Substantia nigra (tissue), 51 donors: ENCODE measurements at places on chromosomes 3 and 15.

GRCh38 chr3:165463531-165463930, 267.3 kb upstream of the SLITRK3 start:
- DNase-seq, result no peak

- DNase-seq, result no peak
These were observed 427.1 kb upstream of the RASGRP1 start for GRCh38 chr15:38991701-38992100.

DNA sequence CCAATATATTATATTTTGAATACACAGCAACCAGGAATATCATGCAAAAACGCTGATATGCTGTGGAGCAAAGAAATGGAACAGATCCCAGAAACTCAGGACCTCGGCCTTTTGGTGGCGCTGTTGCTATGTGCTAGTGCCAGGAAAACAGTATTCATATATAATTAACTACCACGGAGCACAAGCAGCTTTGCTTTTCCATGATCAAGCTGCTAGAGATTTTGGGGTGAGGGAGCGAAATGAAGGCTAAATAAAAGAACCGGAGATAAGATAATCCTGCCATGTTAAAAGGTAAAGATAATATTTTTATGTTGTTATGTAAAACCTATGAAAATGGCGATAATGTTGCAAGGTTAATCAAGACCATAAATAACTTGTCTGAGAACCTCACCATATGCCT, 157.7 kb upstream of the FAM3D start:
- DNase-seq, result no peak

GRCh38 chr3:123660900-123661299, 76.0 kb upstream of the HACD2 start:
- DNase-seq, result peak; percentile 12

- no peak for DNase-seq
These were observed 723 bp downstream of the CPNE4 start for GRCh38 chr3:132034097-132034485.

- DNase-seq, result no peak
These were observed 125.8 kb downstream of the ERC2 start for GRCh38 chr3:56342475-56342874.

- DNase-seq, result no peak
These were observed 93.9 kb upstream of the RPL32 start for GRCh38 chr3:12935023-12935860.

GRCh38 chr3:142601713-142602112, 5.5 kb downstream of the PLS1 start:
- DNase-seq, result no peak

DNA sequence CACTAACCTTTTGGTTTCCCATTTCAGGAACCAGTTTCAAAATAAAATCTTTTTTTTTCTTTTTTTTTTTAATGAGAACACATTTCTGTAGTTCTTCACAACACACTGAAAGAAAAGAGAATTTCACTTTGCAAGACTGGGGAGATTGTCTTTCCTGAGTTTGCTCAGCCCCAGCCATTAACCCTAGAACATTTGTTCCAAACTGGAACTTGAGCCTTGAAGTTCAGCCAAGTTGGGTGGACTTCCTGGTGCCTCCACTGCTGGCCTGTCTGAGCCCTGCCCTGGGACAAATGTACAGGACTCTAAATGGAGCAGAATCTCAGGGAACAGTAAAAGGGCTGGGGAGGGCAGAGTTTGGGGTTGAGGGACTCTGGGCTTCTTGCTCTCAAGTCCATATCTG, 196.4 kb upstream of the LPP start:
- DNase-seq, result no peak

DNA sequence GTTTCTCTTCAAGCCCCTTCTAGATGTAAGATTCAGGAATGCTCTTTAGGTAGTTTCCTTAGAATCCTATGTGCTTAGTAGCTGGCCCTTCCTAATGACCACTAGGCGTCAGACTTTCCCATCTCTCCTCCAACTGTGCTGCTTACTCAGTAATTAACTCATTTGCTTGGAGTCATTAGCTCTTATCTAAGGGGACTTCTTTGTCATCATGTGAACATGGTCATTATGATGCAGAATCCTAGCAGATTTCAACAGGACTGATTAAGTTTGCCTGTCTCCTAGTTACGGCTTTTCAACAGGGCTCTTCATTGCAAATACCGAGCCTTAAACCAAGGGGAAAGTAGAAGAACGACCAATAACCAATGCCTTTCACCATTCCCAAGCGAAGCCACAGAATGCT, 46.4 kb downstream of the GJD2 start:
- DNase-seq, result no peak

GRCh38 chr3:50095352-50095998, 6.8 kb downstream of the RBM5 start:
- DNase-seq, result no peak

DNA sequence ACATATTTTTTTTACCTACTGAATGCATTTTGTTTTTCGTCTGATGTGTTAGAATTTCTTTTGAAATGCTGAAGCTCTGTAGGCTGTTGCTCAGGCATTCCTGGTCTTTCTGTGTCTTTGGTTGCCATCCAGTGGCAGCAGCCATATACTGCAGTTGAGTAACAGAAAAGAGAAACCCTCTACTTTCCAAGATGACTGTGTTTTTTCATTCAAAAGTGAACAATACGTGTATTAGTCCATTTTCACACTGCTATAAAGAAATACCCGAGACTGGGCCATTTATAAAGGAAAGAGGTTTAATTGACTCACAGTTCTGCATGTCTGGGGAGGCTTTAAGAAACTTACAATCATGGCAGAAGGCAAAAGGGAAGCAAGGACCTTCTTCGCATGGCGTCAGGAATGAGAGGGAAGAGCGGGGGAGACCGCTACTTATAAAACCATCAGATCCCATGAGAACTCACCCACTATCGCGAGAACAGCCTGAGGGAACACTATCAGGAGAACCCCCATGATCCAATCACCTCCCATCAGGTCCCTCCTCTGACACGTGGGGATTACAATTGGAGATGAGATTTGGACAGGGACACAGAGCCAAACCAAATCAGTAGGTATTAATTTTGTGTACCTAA, 4.7 kb upstream of the GOLGA8B start:
- DNase-seq, result no peak

- no peak for DNase-seq
These were observed 19.3 kb upstream of the ANXA2 start for GRCh38 chr15:60417112-60417511.

GRCh38 chr3:144237351-144237750, 265.7 kb downstream of the DIPK2A start:
- DNase-seq, result no peak

GRCh38 chr15:98876451-98877369, 130.9 kb downstream of the PGPEP1L start:
- no peak for DNase-seq

- no peak for DNase-seq
These were observed 30.0 kb downstream of the UBE2E1 start for GRCh38 chr3:23835802-23836201.

DNA sequence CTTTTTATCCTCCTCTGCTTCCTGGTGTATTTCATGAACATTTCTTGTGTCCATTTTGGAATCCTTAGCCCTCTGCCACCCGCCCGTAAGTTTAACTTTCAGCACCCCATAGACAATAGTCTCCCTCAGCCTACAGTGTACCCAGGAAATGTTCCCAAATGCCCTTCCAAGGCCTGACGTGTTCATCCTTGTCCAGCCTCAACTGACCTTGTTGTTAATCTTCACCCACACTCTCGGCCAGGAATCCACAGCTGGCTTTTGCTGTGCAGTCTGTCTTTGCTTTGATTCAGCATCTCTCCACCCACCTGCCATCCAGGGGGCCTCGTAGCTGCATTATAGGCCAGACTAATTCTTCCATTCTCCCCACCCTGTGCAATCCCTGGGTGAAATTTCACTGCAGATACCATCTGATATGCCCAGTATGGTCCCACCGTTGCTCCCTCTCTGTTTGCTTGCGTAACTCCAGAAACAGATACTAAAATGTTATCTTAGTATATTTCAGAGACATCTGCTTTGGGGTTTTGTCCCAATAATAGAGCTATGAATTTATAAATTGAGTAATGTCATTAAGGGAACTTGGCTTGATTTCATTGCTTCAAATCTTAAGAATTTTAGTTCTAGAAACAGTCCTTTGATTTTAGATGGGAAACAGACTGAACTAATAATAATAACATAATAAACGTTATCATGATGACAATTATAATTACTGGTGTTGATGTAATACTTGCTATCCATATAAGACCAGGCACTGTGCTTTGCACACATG, 16.6 kb downstream of the GUCA1C start:
- DNase-seq, result no peak

GRCh38 chr3:112351036-112351435, 18.1 kb downstream of the CD200 start:
- no peak for DNase-seq

DNA sequence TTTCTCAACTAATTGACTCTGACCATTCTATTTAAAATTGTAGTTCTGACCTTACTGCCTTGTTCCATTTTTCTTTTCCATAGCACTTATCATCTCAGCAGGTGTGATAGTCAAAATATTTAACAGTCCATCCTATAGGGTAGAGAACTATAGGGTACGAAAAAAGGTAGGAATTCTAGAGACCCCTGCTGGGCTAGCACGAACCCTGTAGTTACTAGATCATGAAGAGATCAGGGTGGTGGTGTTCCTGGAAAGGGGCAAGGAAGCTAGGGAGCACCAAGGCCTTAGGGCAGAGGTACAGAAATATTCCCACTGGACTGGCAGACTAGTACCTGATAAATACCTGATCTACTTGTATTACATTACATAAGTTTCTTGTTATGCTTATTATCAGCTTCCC, 31.9 kb upstream of the XIRP1 start:
- DNase-seq, result no peak

DNA sequence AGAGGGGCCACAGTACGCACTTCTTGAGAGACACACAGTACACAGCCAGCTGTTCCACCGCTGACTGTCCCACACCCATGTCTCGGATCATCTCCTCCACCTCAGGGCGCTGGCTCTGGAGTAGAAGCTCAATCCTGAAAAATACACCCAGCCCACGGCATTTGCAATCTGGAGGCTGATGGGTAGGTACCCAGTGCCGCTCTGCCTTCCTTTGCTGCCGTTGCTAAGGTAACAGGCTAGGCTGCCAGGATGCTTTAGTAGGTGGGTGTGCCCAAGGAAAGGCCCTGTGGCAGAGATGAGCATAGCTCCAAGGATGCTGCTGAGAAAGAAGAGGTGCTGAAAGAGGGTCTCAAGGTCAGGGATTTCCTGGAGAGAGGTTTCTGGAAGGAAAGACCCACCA, 14.6 kb downstream of the TRAIP start:
- DNase-seq, result no peak

- DNase-seq, result no peak
These were observed 18.2 kb downstream of the MGLL start for GRCh38 chr3:127804141-127804540.

DNA sequence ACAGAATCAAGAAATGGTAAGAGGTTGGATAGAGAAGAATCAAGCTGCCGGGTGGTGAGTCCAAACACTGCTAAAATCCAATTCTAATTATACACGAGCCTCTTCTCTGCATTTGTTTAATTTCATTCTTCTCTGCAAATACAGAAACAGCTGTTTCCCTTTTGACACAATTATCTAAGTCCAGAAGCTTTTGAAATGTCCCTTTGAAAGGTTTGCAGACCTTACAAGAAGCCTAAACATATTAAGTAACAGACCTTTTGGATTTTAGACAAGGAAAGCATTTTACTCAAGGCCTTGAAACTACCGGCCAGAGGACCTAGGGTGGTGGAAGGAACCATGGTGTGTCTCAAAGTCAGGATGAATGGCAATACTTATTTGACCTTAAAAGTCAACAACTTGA, 403.8 kb upstream of the ADAMTS9 start:
- DNase-seq, result no peak

DNA sequence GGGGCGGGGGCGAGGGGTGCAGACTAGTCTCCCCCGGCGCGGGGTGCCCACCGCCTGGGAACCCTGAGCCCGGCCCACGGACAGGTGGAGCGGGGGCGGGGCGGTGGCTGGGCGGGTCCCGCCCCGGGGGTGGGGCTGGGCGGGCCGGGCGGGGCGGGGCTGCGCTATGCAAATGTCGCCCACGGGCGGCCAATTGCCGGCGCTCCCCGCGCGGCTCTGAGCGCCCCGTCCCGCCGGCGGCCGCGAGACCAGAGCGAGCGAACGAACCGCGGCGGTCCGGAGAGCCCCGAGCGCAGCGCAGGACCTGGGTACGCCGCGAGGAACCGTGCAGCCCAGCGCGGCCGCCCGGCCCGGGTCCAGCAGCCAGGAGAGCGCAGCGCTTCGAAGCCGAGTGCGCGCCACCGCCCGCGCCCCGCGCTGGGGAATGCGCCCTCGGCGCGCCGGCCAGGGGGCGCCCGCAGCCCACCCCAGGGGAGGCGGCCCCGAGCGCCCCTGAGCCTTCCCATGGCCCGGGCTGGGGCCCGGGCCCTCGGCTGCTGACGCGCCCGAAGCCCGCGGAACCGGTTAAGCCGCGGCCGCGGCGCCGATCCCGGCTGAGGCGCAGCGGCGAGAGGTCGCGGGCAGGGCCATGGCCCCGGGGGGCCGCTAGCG, at the start of gene SEMA3F:
Gene SEMA3F, plus strand, starts transcription at position 485 of the 651 bp plus-strand sequence. CDS start 4,299 bp downstream, outside the sequence.
- DNase-seq, result no peak

DNA sequence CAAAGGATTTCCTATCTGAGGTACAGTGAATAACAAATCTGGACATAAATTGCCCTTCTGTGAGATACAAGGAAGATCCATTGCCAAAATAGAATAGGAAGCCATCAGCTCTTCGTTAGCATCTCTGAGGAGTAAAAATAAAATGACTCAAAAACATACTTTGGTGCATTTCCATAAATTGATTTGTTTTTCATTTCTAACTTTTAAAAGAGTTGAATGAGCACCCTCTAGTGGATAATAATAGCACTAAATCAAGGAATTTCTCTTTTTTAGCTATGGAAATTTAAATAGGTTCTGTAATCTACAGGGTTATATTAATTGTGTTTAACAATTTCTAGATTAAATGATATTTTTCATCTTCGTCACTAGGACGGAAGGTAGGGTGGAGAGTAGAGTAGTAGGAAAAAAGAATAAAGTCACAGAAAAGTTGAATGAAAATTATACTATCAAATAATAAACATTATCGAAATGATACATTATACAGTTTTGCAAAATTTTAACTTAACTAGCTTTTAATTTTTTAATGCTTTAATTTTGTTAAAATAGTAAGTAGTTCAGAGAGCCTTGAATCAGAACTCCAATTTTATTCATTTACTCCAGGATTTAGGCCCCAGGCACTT, 6.4 kb downstream of the NSUN3 start:
- DNase-seq, result no peak

- DNase-seq, result no peak
These were observed 118.3 kb upstream of the FAM3D start for GRCh38 chr3:58784888-58785287.

GRCh38 chr15:101213147-101213546, 38.7 kb downstream of the CHSY1 start:
- DNase-seq, result no peak

GRCh38 chr15:63284335-63284734, 6.9 kb downstream of the APH1B start:
- DNase-seq, result no peak

GRCh38 chr3:23668430-23668904, 137.3 kb upstream of the UBE2E1 start:
- DNase-seq, result no peak

- no peak for DNase-seq
These were observed 12.4 kb upstream of the ATP10A start for GRCh38 chr15:25875566-25875965.

DNA sequence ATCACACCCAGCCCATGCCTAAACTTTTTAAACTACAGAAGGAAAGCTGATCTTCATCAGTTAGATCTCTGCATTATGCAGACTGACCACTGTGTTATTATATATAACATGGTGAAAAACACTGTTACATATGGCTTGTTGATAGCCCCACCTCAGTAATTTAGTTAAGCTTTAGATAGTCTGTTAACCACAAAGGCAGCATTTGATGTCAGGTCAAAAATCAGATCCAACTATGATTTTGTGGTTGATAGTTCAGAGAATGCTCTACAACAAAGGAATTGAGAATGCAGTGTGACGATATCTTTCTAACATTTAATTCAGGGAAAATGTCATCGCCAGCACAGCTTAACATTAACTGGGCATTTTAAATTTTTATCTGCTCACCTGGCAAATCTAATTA, 37.7 kb upstream of the LMOD3 start:
- DNase-seq, result no peak
